ENCODE measurements at places on chromosomes 3 and 15.

DNA sequence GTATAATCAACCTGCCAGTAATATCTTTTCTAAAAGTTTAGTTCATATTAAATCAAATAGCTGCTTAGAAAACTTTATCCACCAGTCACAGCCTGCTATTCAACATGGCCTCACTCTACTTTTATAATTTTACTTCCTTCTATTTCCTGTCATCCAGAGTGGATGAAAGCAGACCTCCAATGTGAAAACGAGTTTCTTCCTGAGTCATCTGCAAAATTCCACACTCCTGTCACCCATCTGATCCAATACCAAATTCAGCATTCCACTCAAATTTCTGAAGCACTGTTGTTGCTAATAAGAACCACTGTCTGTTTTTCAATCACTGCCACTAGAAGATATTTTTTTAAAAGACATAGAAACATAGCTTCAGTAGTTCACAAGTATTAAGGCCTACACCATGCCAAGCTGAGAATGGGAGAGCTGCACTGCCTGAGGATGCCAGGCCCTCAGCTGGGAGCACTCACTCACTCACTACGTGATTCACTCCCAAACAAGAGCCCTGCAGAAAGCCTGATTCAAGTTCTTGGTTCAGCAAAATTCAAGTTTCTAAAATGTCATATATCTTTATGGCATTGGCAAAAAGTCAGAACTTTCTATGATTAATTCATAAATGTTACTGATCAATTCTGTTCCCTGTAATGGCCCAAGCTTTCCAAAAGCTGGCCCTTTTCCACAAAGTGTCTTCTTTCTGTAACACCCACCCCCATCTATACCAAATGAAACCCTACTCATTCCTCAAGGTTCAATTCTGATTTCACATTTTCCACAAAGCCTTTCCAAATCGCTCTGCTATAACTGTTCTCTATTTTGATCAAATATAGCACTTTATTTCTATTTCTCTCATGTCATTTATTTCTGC, 82.9 kb downstream of the FSIP1 start:
- DNase-seq: no peak

- no peak for DNase-seq
Measured at GRCh38 chr3:62525281-62525680, 151.9 kb upstream of the FEZF2 start.

GRCh38 chr3:185733980-185734724, 90.7 kb downstream of the IGF2BP2 start:
- DNase-seq: no peak

GRCh38 chr3:133824961-133825485, 19.4 kb downstream of the SRPRB start:
- no peak for DNase-seq

GRCh38 chr3:171673951-171674350, 136.3 kb downstream of the PLD1 start:
- DNase-seq: no peak

GRCh38 chr3:51813539-51813938, 34.5 kb upstream of the IQCF6 start:
- no peak for DNase-seq

- DNase-seq: no peak
Measured at GRCh38 chr15:67115586-67115969, 50.2 kb downstream of the SMAD3 start.

DNA sequence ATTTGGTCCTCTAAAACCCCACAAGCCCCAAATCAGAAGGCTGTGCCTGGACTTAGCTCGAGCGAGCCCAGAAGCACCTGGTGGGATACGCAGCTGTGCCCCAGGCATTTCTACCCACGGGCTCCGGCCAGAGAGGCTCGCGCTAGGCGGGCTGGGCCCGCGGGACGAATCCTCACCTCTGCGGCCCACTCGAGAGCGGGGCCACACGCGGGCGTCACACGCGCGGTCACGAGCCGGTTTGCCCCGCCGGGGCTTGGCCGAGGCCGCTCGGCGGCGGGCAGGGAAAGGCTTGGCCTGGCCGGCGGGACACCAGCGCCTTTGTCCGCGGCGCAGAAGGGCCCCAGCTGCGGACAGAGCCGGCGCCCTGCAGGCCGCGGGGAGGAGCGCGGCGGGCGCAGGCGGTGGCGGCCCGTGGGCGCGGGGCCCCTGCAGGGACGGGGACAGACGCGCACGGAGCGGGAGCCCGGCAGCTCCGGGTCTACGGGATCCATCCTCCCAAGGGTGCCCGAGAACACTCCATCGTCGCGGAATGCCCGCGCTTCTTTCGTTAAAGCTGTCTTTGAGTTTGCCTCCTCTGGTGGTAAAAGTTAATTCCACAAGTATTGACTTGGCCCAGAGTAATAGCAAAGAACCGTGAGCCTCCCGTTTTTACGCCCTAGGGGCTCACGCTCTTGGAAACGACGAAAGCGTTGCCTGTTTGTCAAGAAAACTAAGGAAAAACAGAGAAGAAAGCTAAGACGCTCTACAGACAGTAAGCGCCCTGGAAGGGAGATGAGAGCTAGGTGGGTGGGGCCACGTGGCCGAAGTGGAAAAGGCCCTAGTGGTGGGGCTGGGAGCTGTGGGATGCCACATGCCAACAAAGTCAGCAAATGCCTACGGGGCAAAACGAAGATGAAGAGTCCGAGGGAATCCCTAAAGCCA, 26.4 kb downstream of the TYRO3 start:
- DNase-seq: no peak

- no peak for DNase-seq
Measured at GRCh38 chr15:69919816-69920215, 177.9 kb downstream of the TLE3 start.

DNA sequence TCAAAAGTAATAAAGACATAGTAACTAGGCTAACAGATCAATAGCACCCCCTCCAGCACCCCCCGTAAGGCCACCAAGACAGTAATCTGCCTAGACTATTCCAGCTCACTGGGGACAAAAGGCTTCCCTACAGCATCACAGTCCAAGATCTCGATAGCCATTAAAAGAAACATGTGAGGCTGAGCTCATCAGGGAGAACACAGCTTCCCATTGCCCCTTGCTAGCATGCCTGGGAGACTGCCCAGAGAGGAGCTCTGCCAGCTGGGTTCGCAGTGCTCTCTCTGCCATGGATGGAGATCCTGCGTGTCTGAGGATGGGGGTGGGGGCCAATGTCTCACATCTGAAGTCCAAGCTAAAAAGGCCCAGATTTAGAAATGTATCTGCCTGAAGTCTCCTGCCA, 17.8 kb downstream of the LRIG1 start:
- DNase-seq: no peak

GRCh38 chr15:34644061-34644460, 60.6 kb upstream of the GOLGA8B start:
- no peak for DNase-seq

DNA sequence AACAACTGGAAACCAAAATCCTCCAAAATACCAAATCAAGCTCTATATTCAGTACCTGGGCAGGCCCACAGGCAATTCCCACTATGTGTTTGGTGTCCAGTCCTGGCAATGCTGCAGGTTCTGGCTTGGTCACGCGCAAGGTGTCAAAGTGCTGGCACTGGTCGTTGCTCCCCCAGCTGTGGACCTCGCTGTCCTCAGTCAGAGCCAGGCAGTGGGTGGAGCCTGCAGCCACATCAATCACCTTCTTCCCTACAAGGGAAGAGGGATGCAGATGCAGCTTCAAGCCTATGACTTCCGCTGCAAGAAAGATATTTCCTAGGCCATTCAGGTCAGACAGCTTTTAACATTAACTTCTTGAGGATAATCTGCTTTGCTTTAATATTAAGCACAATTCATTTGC, 61.3 kb downstream of the HERC2 start:
- no peak for DNase-seq

DNA sequence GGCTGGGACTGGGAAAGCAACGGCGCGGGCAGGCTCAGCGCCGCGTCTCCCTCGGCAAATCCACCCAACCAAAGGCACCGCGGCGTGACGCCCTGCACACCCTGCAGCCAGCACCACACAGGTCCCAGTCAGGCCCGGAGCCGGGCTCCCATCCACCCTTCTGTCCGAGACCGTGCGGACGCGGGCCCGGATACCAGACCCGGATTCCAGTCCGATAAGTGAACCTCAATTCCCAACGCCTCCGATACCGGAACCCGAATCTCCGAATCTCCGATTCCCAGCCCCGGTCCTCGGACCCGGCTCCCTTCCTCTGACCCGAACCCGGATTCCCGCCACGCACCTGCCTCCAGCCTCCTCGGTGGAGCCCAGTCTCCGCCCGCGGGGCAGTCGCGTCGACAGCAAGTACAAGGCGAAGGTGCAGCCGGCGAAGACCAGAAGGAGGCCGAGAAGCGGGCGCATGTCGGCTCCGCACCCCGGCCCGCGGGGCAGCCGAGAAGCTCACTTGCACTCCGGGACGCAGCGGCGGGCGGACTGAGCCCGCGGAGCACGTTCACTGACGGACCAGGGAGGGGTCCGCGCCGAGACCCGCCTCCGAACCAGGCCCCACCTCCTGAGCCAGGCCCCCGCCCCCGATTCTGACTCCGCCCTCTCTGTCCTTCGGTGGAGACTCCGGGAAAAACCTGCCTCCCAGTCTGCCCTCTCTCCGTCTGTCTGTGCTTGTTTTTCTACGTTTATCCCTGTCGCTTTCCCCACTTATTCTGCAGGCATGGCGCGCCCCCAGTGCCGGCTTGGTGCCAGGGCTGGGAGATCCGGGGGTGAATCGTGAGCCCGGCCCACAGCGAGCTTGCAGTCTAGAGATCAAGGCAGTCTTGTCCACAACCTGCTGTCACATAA, at the start of gene TMEM41A:
TSS of gene TMEM41A (minus strand) at position 533 of the 894 bp plus-strand sequence. CDS start at position 459, 74 bp downstream.
- DNase-seq: peak; percentile 62

GRCh38 chr15:56654624-56655023, 78.7 kb downstream of the ZNF280D start:
- no peak for DNase-seq

DNA sequence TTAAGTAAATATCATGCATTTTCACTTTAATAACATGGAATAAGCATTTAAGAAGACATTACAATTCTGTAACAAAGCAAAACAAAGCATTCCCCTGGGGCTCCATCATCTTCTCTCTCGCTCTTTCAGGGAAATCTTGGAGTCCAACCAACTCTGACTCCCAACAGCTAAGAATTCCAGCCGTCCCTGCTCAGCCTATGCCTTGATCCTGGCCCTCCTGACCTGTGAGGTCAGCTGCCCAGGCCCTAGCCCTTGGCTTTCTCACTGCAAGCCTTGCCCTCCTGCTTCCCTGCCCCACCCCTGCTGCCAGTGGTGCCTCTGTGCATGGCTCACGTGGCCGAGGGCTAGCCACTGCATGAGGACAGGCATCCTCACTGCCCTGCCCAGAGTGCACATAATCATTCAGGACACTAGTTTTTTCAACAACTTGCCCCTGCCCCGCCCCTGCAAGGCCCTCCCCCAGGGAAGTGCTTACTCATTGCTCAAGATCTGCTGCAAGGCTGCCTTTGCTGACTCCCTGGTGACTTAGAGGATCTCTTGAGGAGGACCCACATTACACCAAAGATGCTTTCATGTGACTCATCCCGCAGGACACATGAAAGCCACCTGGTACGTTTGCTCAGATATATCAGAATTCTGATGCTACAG, 37.6 kb downstream of the MTMR10 start:
- DNase-seq: no peak

DNA sequence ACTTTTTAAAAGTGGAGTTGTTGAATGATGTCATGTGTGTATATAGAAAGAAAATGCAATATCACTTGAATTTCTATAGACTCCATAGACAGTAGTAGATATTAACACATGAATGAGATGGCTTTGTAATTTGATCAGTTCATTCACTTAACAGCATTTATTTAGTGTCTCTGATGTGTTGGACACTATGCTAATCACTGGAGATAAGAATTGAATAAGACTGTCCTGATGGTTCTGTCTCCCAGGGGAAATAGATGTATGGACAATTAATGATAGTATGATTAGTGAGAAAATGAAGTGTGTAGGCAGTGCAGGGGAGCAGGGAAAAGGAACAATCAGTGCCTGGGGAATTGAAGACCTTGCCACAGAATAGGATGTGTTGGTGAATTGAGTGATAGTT, 72.9 kb downstream of the RIOX2 start:
- no peak for DNase-seq

DNA sequence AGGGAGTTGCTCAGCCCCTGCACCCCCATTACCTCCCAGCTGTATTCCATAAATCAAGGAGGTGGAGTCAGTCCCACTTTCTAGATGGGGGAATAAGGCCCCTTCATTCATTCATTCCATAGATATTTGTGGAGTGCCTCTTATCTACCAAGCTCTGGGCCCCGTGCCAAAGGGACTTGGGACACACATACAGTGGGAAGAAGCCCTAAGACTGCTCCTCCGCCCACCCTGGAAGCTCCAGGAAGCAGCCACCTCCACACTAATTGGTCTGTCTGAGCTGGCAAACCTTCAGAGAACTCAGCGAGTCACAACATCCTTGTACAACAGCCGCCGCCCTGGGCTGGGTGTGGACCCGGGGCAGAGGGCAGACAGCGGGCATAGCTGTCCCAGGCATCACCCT, 6.4 kb downstream of the STRA6 start:
- DNase-seq: no peak

DNA sequence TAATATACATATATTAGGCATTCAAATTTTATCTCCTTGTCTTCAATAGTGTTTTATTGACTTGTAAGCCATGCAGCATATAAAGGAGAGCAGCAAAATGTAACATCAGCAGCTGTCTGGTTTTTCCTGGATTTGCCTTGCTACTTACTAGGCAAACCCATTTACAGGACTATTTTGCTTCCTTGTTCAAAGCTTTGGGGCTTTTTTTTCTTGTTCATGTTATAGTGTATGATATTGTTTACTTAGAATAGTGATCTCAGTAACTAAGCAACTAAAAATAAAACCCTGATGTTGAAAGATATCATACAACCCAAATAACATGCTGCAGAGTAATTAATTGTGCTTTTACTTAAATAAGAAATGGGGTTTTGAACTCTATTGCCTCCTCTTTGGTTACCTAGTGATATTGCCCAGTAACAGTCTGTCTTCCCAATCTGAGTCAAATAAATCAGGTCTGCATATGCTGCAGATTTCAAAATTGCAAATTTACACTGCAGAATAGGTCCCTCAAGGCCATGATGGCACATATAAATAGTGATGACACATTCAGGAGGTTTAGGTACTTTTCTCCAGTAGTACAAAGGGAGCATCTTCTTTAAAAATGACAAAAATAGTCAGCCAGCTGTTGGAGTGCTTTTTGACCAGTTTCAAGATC, 578.1 kb upstream of the NECTIN3 start:
- DNase-seq: no peak

DNA sequence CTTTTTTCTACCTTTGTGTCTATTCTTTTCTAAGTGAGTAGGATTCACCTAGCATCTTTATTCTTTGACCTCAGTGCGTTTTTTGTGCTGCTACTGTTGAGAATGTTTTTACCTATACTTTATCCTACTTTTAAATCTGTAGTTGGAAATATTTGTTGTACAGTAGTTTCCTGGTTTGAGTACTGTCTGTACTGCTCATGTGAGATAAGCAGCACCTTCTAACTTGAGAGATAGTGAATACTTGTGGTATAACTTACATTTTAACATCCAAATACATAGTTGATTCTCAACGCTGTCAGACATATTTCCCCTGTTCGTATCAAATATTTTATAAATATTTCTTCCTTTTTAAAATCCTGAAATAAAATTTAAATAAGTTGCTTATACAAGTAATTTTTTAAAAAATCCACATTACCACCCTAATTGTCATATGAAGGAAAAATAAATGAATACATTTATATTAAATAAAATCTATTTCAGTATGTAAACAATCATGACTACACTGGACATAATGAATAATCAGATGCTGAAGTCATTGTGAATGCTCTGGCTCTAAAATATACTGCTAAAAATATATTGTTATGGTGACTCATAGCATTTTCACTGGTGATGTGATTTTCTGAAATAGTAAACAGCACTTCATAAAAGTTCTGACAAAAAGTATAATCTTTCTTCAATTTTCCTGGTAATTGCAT, 17.4 kb downstream of the ATP11B start:
- no peak for DNase-seq

Measured in NCI-H1436 treated with DMSO at 0.1 percent for 48 hours (cell line).